Hair follicle dermal papilla cell (primary cell): ENCODE measurements at places on chromosomes 2 and 18. TPM values are rescaled to one million over a fixed set of nuclear protein-coding genes. Genes with fewer than 3 reads are reported as not detected.

WNT10A gene
- total RNA-seq: under 0.01 TPM in 1 of 2 replicates, not detected in the other

PDE1A gene
- 3.2 and 5.0 TPM in 2 replicates for total RNA-seq

TMEM237 gene
- total RNA-seq: 34.6 and 41.8 TPM in 2 replicates

GAL3ST2 gene
- total RNA-seq: not detected in 2 replicates

MRPS5 gene
- total RNA-seq: 28.1 and 31.2 TPM in 2 replicates

HIBCH gene
- 10.6 and 11.8 TPM in 2 replicates for total RNA-seq

MAPK4 gene
- not detected in 2 replicates for total RNA-seq

FBXO48 gene
- total RNA-seq: 0.16 and 0.49 TPM in 2 replicates

C2orf92 gene
- 1.2 and 2.9 TPM in 2 replicates for total RNA-seq
